ENCODE measurements at places on chromosomes 5 and 9.

DNA sequence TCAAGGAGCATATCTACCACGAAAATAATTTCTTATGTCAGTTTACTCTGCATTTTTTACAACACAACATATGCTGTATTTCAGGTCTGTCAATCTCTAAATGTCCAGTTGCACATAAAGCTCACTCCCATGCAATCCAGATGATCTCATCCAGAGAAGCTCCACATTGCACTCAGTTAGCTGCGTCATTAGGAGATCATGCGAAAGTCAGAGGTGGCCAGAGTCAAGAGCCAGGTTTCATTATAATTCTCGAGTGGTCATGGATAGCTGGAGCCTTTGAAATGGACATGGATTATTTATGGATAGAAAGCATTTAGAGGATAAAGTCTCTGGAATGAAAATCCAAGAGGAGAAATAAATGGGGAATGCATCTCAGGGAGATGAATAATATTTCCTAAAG lies 232.3 kb downstream of the GAS1 start:
- DNase-seq: no peak

DNA sequence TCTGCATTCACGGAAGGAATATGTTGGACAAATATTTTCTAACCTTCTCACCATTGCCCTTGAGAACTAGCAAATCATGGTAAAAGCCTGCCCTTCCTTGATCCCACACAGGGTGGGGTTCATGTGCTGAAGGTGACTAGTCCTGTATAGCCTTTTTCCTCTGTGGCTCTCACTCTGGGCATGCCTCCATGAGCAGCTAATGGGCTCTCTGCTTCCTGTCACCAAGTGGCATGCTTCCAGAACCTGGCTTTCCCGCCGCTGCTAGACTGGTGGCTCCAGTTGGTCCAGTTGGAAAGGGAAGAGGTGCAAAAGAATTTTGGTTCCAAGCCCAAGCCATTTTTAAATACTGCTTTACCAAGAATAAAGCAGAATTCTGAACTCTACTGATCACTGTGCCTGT lies 35.5 kb downstream of the FBXO10 start:
- DNase-seq: no peak

- no peak for DNase-seq
Observed at GRCh38 chr5:112555691-112556090, 136.6 kb upstream of the EPB41L4A start.

DNA sequence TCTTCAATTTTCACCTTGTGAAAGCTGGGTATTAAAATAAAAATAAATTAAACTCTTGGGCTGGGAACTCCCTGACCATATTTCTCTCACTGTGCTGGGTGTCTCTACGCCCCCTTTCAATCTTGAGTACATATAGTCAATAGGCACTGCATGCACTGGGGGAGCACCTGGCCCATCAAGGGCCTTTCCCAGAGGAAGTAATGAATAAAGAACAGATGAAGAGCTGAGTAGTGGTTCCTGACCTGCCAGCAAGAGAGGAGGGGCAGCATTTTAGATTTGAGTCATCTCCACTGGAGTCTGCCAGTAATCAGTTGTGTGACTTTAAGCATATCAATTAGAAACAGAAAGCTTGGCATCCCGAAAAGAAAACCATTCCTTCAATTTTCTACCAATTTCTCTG lies 6.2 kb downstream of the MAPKAP1 start:
- no peak for DNase-seq

DNA sequence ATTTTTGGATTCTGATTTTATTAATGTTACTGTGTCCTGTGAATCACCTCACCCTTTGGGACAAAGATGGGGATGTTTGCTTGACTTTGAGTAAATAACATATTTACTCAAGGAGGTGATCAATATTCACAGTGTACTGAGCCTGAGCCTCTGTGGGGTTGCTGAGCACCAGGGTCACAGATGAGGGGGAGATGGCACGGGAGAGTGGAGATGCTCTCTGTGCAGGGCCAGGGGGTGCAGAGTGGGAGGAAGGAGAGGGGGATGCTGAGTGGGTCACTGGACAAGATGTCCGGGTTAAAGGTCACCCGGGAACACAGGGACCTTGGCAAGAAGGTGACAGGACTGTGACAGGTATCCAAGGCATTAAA lies 4.0 kb downstream of the SQSTM1 start:
- DNase-seq: no peak

DNA sequence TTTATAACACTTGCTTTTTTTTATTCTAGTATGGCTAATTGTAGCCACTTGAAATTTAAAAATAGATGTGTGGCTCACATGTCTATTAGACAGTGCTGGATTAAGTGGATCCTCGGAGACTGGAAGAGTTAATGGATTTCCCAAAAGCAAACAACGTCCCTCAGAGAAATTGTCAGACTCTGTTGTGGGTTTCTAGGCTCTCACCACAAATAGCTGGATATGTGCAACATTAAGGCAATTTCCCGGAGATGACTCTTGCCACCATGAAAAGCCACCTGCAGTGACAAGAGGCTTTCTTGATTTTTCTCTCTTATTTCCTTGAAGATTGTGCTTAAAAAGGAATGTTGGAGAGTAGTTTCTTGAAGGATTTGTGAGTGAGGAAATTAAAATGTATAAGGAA lies 43.2 kb downstream of the TMEM167A start:
- DNase-seq: no peak

DNA sequence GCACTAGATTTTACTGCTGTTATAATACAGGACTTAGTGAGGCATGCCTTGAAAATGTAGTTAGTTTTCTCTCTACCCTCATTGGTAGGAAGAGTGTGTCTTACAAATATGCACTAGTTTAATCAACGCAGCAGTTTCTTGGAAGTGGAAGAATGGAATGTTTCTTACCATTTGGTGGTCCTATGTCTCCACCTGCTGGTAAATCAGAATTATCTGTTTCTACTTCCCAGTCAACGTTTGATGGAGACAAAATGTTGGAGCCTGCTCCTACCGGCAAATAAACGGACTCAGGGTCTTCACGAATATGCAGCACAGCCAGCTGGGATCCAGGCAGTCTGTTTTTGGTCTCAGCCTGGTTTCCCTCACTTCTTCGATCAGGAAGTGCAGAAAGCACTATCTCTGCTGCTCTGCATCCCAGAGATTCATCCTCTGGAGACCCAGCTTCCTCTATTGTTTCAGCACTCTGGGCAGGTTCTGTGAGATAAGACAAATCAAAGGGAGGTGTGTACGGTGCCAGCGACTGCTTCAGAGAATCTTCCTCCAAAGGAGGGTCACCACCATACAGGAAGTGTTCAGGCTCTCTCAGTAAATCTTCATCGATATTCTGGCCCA lies 59.5 kb upstream of the PCA3 start:
- DNase-seq: peak; percentile 3

- peak; percentile 27 for DNase-seq
Observed at GRCh38 chr5:96752341-96753016, 55.3 kb downstream of the ERAP1 start.

DNA sequence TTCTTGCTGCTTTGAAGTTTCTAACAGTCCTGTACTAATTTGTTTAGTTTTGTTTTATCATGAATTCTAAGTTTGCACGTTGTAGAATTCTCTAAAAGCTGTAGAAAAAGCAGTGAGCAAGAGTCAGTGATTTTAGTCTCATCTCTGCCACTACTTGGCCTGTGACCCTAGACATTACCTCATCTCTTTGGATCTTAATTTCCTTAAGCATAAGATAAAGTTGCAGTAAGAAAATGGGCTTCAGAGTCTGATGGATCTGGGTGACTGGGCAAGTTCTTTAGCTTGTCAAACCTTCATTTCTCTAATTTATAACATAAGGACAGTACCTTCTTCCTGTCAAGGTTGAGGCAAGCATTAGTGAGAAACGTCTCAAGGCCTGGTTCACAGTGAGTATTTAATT lies 247.9 kb downstream of the DMRT2 start:
- no peak for DNase-seq

DNA sequence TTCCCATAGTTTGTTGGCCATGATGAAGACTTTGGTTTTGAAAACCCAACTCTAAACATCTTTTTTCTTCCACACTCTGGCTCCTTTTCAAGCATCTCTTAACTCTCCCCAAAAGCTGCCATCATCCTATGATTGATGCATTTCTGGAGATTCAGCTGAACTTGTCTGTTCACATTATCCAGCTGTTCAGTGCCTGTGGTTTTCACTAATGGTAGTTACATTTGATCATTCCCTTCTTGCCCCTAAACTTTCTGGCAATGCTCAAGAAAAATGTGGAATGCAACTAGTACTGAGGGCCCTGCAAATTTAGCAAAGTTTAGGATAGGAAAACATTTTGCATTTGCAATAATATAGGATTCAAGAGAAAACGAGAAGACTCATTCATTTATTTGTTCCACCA lies 267.5 kb downstream of the ENC1 start:
- no peak for DNase-seq

GRCh38 chr5:132050661-132051552 lies 9.5 kb upstream of the IL3 start:
- no peak for DNase-seq

GRCh38 chr9:89721971-89722530 lies 117.2 kb downstream of the GADD45G start:
- no peak for DNase-seq

DNA sequence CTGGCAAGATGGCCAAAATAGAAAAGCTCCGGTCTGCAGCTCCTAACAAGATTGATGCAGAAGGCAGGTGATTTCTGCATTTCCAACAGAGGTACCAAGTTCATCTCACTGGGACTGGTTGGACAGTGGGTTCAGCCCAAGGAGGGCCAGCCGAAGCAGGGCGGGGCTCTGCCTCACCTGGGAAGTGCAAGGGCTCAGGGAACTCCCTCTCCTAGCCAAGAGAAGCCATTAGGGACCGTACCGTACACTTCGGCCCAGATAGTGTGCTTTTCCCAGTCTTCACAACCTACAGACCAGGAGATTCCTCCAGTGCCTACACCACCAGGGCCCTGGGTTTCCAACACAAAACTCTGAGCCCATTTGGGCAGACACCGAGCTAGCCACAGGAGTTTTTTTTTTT lies 277.8 kb downstream of the SLCO4C1 start:
- DNase-seq: no peak

- DNase-seq: no peak
Observed at GRCh38 chr5:137217599-137218200, 281.4 kb downstream of the SPOCK1 start.

GRCh38 chr5:645421-645820 lies 33.3 kb downstream of the CEP72 start:
- no peak for DNase-seq

GRCh38 chr9:137167747-137168572 lies 1.9 kb downstream of the LRRC26 start:
- DNase-seq: no peak

DNA sequence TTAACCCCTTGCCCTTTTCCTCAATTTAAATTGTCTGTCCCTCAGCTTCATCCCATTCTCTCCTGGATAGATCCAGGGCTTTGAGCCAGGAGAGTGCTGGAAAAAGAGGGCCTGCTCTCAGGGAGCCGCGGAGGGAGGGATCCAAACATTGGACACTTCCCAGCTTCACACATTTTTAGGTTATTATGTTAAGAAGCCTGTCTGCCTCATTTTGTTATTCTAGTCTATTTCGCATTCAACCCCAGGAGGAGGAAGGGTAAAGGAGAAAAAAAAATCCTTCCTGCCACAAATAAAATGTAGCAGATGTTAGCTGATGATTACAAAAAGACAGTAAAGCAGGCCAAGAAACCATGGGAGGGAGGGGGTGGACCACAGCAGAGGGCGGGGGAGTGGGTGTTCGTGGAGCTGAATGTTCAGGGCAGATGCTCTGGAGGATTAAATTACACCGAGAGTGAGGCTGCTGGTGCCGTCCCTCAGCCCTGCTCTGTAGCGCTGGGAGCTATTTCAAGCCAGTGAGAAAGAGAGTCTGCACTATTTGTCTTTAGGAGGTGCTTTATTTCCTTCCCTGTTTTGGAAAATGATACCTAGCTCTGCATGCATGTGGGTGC lies 60.6 kb upstream of the ZFR start:
- DNase-seq: no peak

GRCh38 chr5:38796742-38797108 lies 49.1 kb upstream of the OSMR start:
- no peak for DNase-seq

GRCh38 chr5:9605041-9605838 lies 24.9 kb downstream of the TAS2R1 start:
- no peak for DNase-seq

DNA sequence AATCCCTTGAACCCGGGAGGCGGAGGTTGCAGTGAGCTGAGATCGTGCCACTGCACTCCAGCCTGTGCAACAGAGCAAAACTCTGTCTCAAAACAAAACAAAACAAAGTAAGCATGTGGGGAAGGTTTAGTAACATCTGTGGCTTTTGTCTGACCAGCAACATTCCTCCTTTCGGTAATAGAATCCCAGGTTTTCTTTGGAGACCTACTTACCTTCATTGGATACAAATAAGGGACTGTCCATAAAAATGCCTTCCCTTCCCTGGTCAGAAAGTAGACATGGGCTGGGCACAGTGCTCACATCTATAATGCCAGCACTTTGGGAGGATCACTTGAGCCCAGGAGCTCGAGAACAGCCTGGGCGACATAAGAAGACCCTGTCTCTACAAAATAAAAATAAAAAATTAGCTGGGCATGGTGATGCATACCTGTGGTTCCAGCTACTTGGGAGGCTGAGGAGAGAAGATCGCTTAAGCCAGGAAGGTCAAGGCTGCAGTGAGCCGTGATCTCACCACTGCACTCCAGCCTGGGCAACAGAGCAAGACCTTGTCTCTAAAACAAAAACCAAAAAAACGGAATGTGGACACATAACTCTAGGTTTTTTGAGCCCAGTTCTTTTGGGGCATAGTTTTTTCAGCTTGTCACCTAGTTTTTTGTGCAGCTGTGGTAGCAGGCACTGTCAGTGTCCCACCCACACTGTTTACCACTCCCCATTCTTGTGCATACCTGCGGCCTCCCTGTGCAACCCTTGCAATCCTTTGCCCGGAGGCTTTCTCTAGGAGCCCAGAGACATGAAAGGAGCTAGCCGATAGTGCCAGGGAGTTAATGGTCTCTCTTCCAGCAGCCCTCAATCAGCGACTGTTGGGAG lies 9.0 kb upstream of the SPINK4 start:
- no peak for DNase-seq

DNA sequence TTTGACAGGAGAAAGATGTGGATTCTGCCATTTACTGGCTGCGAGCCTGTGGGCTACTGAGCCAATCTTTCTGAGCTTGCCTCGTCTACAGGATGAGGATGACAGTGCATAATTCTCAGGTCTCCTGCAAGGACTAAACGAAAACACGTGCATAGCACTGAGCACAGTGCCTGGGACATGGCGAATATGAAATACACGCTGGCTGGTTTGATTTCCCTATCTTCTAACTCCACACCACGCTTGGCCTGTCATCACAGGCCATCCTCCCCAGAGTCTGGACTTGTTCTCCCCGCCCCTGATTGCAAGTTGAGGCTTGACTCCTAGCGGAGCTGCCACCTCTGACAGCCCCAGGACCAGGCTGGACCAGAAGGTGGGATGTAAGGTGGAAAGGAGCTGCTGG lies 37.9 kb downstream of the ARPC5L start:
- no peak for DNase-seq

DNA sequence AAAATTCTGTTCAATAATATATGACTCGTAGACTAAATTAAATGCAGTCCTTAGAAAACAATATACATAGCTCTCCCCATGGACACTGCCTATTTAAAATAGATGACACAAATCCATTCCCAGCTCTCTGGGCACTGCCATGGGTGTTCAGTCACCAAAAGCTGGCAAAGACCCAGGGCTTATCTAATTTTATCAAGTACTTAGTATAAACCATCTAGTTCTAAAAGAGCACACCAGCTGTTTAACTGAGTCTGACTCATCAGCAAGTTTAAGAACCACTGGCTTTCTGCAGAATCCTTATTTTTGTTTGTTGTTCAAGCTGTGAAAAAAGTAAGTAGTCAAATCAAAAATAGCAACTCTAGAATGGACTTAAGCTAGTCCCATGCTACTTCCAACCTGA lies 107.6 kb downstream of the PLPP1 start:
- no peak for DNase-seq
